ENCODE measurements at places on chromosomes 4 and X. TPM values are rescaled to one million over a fixed set of nuclear protein-coding genes. Genes with fewer than 3 reads are reported as not detected.
A peak's percentile ranks its signal among the peaks of the same experiment; 100 is the strongest.

Gene THAP9
- total RNA-seq: 5.3 TPM

DNA sequence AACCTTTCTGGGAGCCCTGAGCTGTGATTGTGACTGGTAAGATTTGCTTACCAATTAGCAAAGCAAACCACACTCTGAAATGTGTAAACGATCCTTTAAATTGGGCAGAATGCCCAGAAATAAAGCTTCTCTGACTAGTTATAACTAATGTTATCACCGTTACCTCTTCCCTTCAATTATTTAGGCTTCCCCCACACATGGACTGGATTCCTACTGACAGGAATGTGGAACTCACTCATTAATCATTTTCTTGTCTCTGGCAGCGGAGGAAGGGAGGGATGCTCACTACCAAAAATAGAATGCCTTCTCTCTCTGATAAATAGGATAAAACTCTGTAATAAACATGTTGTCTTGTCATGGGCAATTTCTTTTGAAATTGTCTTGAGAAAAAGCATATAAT, 25.3 kb upstream of the NWD2 start:
- no peak for DNase-seq

GRCh38 chrX:103467156-103467555, 52.1 kb downstream of the RAB40A start:
- DNase-seq: no peak

DNA sequence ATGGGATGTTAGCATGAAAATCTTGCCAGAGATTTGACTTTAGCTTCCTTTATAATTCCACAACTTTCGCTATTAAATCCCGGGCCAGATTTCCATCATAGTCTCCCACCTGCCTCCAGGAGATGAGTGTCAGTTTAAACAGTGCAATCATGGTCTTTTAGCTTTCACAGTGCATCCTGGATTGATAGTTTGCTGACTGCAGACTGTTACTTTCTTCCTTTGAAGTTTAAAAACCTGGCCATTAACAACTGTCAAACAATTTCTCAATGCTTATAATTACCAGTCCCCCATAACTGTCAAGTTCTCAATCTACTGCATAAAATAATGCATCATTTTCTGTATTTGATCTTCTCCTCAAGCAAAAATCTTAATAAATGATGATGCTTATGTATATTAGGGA, 108.4 kb upstream of the FSTL5 start:
- DNase-seq: no peak

GRCh38 chr4:73599182-73599581, 21.1 kb downstream of the RASSF6 start:
- peak; percentile 52 for DNase-seq

GRCh38 chrX:154409222-154409871, at the start of gene DNASE1L1:
TSS of gene DNASE1L1 (minus strand) at chrX:154409254. CDS start at chrX:154405568, 3,686 bp downstream.
- DNase-seq: peak; percentile 79

Measured in SJSA1 (cell line).